Left kidney (tissue), 8 donors: ENCODE measurements at places on chromosomes 2 and 18. TPM values are rescaled to one million over a fixed set of nuclear protein-coding genes. Genes with fewer than 3 reads are reported as not detected.

GRCh38 chr2:51813247-51813646 lies 781.3 kb upstream of the NRXN1 start:
- no peak for DNase-seq

SULT1C2 gene
- polyA plus RNA-seq: 89.6 TPM

GRCh38 chr2:229154381-229154780 lies 116.7 kb downstream of the PID1 start:
- no peak for DNase-seq

- DNase-seq: no peak
Observed at GRCh38 chr2:39141334-39142271, 20.8 kb upstream of the SOS1 start.

DNA sequence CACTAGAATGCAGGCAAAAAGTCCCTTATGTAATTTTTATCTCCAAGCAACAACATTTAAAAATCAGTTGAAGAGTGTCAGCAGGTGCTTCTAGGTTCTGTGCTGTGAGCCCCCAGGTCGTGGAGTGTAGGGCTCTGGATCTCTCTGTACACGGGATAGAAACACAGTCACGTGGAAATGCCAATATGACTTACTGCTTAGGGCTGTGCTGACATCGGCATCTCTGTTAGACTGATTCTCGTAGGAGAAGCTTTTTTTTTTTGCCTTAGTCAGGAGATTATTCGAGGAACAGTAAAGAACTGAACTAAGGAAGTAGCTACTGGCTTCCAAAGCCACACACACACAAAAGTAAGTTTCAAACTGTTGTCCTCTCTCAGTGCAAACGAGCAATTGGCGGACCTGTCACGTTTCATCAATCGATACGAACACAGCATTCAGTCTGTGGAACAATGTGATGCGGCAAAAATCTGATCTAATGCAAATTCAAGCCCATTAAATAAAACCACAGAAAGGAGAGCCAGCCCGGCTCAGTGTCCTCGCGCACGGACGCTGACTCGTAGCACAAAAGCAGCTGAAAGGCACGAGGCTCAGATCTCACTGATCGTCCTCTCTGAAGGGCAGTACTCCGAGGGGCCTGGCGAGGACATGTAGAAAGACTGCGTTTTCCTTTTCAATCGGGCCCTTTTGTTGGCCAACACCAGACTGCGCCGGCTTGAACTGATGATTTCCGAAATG lies 41.5 kb downstream of the PRELID3A start:
- DNase-seq: no peak
